ENCODE measurements at places on chromosomes 2 and 18.

GRCh38 chr18:56545464-56545863, 92.9 kb downstream of the TXNL1 start:
- no peak for DNase-seq

DNA sequence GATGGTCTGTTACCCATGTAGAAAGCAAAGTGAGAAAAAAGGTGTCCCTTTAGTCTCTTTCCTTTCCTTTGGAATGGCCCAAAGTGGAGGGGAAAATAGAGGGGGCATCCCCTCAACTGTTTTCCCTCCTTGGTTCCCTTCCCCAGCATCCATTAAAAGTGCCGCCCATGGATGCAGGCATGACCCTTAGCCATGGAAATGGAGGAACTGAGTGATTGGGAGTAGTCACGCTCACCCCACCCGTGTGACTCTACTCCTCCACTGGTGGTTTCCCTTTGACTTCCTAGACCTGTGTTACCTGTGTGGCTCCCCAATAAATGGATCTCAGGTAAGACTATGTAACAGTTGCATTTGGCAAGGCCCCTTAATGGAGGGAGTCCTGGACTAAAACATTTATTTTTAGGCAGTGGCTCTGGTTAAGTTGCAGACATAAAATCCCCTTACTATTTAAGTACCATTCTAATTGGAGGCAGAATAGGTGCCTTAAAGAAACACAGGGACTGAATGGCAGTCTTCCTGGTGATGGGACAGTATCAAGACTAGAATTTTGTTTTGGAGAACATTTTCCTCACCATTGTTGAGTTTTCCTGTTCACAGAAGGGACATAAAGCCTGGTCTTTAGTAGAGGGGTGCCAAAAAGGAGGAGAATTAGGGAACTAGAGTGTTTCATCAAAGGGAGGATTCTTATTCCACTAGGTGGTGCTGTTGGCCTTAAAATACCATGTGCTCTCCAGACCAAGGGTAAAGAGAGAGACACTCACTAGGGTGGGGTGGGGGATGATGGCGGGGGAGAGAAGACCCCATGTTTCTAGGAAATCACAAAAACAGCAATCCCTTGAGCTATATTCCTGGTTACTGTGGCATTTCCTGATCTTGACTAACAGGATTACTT, 25.7 kb upstream of the PLA2R1 start:
- no peak for DNase-seq

- no peak for DNase-seq
Observed at GRCh38 chr2:210531482-210531881, 24.9 kb upstream of the CPS1 start.

- DNase-seq = peak; percentile 79
Observed at GRCh38 chr2:86360776-86361175, 23.4 kb upstream of the REEP1 start.

DNA sequence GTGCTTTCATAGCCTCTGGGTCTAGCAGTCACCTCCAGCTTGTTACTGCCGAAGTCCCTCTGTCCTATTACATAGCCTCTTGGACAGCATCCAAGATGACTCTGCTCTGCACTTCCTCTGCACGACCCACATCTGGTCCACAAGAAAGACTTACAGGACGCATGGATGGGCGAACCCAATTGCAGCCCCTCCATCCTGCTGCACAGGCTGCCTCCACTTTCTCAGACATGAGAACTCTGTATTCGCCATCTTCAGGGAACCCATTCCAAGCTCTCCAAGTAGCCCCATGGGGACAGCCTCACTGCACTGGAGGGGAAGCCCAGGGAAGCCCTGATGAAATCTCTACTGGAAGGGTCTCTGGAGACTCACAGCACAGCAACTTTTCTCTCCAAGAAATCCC, 172.1 kb downstream of the GFPT1 start:
- DNase-seq = no peak

DNA sequence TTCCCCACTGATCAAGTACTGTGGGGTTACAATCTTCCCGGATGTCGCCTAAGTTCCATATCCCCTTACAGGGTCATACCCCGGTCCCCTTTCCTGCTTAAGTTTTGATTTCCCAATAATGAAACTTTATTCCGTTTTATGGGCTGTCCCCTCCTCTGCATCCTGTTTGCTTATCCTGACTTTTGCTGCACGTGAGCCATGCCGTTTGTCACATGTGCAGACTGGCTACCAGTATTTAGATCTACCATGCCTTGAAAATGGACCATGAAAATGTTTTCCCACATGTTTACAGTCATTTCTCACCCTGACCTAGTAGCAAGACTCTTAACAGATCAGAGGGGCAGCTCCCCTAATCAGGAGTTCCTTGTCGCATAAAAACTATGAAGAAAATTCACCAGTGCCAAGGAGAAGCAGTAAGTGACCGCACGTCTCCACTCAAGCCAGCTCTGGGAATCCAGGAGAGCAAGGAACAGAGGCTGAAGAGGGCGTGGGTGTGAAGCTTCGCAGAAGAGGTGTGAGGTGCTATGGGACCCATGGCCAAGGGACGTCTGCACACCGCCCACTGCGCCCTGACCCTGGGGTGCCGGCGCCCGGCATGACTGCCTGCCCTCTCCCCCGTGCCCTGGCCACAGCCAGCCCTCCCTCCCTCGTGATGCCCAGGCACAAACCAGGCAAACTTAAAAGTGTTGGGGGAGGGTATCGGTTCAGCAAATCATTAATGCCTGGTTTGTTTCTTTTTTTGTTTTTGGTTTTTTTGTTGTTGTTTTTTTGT, 440.8 kb upstream of the SALL3 start:
- no peak for DNase-seq

DNA sequence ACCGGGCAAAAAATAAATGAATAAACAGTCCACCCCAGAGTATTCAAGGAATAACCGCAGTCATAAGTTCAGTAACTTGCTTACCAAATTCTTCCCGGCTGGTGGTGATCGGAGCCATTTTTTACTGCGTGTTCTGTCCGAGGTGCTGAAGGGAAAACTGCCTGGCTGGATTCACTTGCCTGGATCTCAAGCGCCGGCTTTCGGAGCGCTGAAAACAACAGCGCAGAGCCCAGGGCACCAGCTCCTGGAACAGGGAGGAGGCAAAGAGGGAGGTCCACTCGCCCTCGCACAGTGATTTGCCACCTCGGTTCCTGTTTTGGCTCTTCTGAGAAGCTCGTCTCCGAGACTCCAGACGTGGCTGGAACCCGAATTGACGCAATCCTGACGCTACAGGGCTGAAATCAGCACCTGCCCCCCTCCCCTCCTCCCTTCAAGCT, at the start of gene SYT4:
SYT4 (minus strand) TSS at position 327 of the 437 bp plus-strand sequence; CDS start at position 118, 209 bp downstream.
- DNase-seq = peak; percentile 87

- peak; percentile 42 for DNase-seq
Observed at GRCh38 chr2:227415538-227416424, 28.0 kb upstream of the SCYGR1 start.

- DNase-seq = no peak
Observed at GRCh38 chr2:55861733-55862132, 61.8 kb downstream of the EFEMP1 start.

- DNase-seq = peak; percentile 23
Observed at GRCh38 chr2:232489516-232490220, 2.0 kb upstream of the ECEL1 start.

GRCh38 chr18:5466256-5466655, 77.5 kb downstream of the EPB41L3 start:
- DNase-seq = no peak

DNA sequence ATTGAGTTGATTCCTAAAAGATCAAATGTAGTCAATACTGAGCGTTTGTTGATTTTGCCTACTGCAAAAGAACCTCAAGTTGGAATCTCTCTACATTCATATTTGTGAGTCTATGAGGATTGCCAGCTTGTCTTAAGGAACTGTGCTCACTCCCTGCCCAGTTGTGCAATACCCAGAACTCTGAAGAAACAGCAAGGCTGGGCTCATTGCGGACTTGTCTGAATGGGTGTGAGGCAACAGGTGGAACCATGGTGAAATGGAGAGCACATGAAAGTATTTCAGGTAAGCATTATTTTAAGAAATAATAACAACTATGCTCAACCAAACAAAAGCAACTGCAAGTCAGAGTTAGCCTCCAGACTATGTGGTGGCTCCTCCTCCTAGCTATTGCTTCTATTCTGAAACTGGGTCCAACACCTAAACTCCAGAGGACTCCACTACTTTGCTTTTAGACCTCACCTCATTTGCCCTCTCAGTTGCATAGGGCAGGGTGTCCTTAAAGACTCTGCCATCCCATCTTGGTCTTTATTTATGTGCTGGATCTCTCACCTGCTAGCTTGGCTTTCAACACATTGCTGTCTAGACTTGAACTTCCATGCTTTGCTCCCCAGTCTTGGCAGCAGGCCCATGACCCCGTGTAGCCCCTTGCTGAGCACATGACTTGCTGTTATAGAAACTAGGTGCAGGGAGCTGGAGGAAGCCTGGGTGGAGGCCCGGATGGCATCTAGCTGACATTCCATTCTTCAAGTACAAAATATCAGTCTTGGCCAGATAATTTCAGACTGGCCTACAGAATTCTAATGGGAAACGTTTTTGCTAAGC, 94.8 kb upstream of the ARL5A start:
- DNase-seq = no peak

DNA sequence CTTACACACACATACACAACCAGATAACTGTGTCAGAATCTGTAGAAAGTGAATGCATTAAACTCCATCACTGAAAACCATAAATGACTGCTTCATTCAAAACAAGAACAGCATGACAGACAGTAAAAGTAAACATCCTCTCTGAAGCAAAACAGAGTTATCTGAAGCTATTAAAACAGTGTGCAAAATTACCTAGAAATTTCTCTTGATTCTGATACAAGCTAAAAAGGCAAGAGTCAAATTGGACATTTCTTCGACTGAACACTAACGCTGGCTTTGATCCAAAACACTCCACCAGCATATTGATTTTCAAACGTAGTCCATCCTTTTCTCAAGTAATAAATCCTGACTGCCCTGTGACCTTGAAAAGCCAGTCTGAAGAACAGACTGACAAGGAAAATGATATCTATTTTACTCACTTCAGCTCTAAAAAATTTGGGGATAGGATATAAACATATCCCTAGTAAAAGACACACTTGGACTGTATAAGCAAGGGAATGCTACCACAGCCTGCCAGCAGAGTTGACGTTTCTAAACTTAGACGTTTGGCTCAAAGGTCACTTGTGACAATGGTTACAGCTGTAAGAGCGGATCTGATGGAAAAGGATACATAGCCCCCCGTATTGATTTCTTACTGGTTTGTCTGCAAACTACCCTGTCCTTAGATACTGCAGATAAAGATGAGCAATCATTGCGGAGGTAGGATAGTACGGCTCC, 128.9 kb upstream of the ITGB6 start:
- DNase-seq = no peak
